ENCODE measurements at places on chromosomes 2 and 18.

DNA sequence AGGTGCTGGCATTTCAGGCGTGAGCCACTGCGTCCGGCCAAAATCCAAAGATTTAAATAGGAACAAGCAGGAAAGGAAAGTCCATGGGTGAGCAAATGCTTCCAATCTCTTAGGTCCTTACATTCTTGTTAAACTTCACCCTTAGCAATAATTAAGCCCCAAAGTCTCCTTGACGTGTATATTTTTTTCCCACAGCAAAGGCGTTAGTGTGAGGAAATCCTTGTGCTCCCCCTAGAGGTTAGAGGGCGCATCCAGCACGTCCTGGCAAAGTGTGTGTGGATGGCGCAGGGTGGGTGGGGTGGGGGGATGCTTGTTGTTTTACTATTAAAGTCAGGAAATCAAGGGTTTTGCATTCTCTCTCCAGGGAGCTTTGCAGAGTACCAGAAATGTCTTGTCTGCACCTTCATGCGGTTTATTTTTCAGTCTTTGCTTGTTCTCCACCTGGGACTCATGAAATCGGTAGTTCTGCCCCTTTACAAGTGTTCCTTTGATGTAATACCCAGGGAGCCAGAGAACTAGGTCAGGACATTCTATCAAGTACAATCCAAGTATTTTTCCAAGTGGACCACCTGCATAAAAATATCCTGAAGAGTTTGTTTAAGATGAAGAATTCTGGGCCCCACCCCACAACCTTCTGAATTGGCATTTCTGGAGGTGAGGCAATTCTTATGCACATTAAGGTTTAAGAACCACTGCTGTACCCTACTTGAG lies 22.2 kb upstream of the ITSN2 start:
- peak; percentile 68 for DNase-seq

- peak; percentile 47 for DNase-seq
These were observed 852 bp downstream of the POLI start for GRCh38 chr18:54269893-54270844.

DNA sequence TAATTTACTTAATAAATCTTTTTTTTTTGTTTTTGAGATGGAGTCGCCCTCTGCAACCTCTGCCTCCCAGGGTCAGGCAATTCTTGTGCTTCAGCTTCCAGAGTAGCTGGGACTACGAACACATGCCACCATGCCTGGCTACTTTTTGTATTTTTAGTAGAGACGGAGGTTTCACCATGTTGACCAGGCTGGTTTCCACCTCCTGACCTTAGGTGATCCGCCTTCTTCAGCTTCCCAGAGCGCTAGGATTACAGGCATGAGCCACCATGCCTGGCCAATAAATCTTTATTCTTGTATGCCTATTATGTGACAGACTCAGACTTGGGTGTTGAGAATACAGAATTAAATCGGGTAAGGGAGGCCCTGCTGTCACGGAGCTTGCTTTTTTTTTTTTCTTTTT lies 16.7 kb upstream of the ASXL2 start:
- no peak for DNase-seq

DNA sequence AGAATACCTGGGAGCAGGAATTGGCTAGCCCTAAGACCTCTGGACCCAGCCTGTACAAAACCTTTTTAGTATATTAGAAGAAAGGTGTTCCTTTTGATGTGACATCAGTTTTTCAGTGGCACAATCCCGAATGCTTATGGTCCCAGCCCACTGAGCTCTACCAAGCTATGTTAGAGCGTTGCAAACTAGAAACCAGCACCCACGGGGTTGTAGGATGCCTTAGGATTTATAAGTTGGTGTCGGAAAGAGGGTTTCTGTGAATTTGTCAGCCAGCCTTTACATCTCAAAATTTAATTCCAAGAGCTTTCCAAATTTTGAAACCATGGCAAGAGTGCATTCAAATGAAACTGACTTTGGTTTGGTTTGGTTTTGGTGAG lies 499 bp upstream of the LMAN1 start:
- DNase-seq, result no peak

DNA sequence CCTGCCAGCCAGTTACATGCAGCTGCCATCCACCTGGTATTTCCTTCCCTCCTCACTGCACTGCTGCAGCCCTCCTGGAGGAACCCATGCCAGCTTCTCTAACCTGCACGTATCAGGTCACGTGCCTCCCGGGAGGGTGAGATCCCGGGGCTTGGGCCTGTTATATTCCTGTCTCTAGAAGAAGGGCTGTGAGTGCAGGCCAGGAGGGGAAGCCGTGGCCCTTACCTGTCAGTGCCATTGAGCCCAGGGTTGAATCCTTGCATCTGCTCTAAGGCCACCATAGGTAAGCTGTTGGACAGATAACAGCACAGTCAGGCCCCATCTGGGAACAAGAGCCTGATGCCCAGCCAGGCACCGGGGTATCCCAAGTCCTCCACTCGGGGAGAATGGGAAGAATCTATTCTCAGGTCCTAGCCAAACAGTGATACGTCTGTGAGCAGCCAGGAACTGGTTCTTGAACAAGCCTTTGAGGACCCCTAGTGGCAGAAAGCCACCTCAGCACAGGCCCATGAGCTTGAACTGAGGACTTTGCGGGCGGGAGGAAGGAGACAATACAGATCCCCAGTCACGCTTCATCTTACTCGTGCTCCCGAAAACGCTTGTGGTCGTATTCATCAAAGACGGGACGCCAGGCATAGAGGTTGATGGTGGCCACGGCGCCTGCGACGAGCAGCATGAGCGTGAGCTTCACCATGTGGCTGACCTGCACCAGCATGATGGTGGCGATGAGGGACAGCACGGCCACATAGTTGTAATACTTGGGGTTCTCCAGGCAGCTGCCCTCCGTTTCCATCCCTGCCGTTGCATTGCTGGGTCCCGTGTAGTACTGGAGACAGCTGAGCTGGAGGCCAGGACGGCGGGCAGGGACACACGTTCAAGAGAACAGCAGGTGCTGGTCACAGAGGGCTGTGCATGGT lies 34.4 kb downstream of the CENPO start:
- DNase-seq, result peak; percentile 89

GRCh38 chr18:6994771-6995430 lies 122.7 kb downstream of the LAMA1 start:
- no peak for DNase-seq

DNA sequence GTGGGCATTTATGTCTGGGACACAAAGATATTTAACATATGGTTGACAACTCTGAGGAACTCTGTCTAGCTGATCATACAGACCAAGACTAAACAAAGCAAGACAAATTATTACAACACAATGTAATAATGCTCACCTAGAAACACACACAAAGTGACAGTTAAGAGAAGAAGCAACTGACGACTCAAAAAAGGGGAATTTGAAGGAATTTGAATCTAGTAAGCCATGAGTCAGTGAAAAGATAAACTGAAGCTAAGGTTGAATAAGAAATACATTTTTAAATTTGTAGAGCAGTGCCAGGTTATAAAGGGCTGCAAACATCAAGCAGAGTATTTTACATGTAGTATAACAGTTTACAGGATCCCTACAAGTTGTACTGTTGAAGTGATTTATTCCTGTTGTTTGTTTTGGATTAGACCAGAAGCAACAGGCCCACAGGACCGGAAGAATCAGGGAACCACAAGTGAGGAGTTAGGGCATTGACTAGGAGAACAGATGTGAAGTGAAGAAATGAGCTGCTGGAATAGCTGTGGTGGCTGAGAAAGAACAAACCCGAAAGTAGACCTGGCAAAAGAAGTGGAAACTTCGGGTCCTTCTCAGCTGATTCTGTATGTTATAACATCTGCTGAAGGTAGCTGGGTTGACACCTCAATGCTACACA lies 35.6 kb downstream of the IFIH1 start:
- peak; percentile 34 for DNase-seq

- no peak for DNase-seq
These were observed 23.4 kb downstream of the MROH2A start for GRCh38 chr2:233801357-233802131.

DNA sequence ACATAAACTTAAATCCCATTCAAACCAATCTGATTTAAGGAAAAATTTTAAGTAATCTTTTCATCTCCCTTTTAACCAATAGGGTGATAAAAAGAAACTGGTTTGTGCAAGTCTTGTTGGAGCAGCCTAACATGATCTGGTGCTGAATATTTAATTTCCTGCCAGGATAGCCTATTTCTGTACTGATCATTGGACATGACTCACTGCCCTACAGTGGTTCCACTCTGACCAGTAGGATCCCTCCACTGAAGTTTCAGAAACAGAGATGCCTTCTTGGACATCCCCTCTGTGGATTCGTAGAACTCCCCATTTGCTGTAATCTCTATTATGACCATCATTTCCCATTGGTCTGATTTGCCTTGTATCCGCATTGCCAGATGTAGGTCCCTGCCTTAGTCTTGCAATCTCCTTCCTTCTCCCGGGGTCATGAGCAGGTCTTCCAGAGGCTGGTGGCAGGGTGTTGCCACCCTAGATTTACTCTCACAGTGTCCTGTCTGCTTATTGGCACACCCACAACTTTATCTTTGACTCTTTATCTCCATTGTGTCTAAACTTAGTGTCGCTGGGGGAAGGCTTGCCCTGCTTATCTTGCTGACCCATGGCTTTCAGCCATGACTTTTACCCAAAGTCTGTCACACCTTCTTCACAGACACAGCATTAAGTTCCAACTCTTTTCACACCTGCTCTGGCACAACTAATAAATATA lies 12.3 kb upstream of the SETBP1 start:
- no peak for DNase-seq

GRCh38 chr18:45161850-45162249 lies 453.4 kb upstream of the SLC14A2 start:
- DNase-seq, result no peak

GRCh38 chr2:170707821-170708795 lies 7.0 kb upstream of the SP5 start:
- no peak for DNase-seq

GRCh38 chr2:46874236-46874929 lies 41.2 kb downstream of the MCFD2 start:
- no peak for DNase-seq

DNA sequence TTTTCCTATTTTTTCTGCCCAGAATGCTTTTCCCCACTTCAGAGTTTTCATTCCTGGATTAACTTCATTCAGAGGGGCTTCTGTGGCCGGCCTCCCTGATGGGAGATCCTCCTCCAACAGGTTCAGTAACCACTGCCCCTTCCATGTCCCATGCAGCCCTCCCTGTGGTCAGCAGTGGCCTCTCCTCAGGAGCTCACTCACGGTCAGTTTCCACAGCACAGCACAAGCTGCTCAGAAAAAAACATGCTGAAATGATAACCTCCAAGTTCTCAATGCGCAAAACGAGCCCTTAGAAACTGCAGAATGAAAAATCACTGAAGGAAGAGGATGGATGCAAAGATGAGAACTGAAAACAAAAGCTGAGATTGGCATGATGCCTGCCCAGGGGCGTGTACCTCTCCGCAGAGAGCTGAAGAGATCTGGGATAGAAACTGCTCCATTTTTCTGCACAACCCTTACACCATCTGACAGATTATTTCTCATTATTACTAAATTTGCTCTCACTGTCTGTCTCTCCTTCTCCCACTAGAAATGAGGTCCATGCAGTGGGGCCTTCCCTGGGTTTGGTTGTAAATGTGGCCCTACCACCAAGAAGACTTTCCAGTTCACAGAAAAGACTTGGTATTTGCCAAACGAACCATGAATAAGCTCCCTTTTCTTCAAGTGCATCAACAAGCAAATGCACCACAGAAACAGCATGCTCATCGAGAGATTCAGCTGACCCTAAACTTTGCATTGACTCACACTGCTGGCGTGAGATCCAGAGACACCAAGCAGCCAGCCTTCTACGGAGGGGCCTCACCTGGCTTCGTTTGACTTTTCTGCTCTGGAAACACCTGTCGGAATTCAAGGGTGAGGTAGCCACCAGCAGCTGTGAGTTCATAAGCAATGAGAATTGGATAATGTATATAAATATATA lies 51.5 kb downstream of the TMEM18 start:
- no peak for DNase-seq

GRCh38 chr18:67553437-67553836 lies 36.9 kb upstream of the DSEL start:
- DNase-seq, result no peak

DNA sequence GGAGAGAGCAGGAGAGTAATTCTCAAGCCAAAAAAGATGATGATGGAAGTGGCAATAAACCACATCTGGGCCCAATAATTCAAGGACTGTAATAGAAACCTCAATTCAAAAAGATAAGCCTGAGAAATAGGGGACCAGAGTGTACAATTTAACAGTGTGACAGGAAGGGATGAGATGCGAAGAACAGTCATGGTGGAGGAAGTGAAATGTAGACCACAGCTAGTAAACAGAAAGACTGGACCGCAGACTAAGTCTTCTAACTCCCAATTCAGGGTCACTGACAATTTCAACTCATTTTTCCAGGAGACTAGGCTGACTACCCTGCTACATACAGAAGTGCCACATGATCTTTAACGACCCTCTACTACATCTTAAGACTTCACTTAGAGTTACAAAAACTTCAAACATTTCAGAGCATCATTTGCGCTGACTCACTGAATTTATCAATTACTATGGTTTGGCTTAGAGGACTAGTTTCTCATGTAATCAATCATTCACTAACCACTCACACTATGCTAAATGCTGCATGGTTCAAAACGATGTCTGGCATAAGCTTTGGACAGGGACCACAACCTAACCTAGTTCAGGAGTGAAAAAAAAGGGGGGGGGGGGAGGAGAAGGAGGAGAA lies 9.0 kb downstream of the CUL3 start:
- no peak for DNase-seq
